ENCODE measurements at places on chromosomes 12 and 14.

- DNase-seq = no peak
Observed at GRCh38 chr14:36096090-36096489, 80.4 kb downstream of the PTCSC3 start.

- no peak for DNase-seq
Observed at GRCh38 chr14:55938249-55938791, 179.9 kb upstream of the PELI2 start.

DNA sequence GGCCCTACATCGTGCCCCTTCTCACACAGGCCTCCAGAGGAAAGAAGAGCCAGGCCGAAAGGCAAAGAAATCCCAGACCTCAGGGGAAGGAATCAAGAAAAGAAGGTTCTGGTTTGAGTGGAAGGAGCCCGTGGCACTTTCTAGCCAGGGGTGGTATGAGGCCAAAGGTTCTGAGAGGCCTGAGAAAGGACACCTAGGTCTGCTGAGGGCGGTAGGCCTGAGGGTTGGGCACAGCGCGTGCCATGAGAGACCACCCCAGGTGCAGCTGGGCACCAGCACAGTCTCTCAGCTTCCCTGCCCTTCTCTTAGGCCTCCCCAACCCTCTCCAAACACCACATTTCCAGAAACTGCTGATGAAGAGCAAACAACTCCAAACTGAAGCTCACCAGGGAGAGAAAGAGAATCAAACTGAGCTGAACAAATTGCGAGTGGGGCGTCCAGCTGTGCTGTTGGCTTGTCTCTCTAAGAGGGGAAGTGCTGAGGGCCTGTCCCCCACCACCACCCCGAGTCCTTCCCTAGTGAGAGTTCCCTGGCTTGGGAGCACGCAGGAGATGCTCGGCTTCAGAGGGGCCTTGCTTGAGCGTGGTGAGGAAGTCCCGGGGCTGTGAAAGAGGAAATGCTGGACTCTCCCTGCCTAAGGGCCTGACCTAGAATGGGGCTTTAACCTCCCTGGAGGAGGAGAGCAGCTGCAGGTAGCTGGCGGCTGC is 184.8 kb downstream of the ZFP36L1 start:
- no peak for DNase-seq

DNA sequence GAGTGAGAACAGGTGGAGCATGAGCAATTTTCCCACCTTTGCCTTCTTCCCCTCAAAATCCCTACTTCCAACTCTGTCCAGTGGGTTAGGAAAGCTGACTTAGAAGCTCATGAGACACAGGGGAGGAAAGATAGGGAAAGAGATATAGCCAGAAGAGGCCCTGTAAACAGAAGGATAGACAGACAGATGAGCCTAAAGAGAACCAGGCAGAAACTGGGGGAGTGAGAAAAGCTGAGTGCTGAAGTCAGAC is 5.0 kb downstream of the AJUBA start:
- DNase-seq = no peak

DNA sequence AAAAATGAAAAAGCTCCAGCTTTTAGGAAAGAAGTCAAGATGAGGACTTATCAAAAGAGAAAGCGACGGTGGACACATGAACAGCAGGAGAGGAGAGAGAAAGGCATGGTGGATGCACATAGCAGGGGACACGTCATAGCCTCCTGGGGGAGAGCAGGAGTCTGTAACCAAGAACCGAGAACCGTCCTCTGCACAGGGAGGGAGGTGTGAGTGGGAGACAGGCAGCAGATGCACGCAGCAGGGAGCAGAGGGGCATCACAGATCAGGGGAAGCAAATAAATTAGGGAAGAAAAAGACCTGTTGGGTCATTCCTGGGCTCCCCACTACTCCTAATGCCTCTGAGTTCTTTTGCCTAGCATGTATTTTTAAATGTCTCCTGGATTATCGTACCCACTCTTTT is 138.1 kb upstream of the RMST start:
- DNase-seq = no peak

DNA sequence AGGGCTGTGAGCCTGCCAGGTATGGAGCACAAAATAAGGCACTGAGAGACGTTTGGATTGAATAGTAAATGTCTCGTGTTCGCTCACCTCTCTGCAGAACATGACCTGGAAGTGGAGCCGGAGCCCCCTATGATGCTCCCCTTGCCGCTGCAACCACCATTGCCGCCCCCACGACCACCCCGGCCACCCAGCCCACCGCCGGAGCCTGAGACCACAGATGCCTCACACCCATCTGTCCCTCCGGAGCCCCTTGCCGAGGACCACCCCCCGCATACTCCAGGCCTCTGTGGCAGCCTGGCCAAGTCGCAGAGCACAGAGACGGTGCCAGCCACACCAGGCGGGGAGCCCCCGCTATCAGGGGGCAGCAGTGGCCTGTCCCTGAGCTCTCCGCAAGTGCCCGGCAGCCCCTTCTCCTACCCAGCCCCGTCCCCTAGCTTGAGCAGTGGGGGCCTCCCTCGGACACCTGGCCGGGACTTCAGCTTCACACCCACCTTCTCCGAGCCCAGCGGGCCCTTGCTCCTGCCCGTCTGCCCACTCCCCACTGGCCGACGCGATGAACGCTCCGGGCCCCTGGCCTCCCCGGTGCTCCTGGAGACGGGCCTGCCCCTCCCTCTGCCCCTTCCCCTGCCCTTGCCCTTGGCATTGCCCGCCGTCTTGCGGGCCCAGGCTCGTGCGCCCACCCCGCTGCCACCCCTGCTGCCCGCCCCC is 18.7 kb downstream of the SETD1B start:
- no peak for DNase-seq

GRCh38 chr14:93033084-93033982 is 82.4 kb downstream of the ITPK1 start:
- no peak for DNase-seq

Measured in activated T-helper 1 cell treated with Interleukin-2 at 50 U/mL for 16 hours (primary cell).